ENCODE measurements at places on chromosomes 1 and 21.

GRCh38 chr1:71785450-71785849 lies 496.9 kb downstream of the NEGR1 start:
- no peak for DNase-seq

DNA sequence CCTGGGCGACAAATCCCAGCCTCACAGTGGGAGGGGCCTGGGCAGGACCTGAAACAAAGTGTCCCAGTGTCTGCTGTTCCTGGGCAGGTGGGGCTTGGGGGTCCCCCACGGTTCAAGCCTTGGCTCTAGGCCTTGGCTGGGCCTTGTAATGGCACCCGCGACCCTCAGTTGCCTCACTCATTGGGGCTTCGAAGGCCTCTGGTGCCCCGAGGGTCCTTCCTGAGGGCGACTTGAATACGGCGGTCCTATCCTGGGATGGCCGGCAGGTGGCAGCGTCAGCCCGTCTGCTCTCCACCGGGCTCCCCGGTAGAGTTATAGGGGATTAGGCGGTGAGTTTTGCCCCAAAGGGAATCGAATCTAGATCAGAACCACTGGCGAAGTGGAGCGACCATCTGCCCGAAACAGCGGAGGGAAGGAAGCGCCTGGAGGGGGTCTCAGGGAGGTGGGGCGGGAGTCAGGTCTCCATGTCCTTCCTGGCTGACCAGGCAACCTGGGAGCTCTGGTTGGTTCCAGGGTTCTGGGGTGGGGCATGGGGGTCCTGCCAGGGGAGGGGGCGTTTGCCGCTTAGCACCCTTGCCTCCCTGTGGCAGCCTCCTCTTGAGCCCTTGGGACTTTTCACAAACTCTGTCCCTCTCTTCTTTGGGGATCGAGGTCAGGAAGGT lies 2.1 kb upstream of the PEX10 start:
- DNase-seq = peak; percentile 51

DNA sequence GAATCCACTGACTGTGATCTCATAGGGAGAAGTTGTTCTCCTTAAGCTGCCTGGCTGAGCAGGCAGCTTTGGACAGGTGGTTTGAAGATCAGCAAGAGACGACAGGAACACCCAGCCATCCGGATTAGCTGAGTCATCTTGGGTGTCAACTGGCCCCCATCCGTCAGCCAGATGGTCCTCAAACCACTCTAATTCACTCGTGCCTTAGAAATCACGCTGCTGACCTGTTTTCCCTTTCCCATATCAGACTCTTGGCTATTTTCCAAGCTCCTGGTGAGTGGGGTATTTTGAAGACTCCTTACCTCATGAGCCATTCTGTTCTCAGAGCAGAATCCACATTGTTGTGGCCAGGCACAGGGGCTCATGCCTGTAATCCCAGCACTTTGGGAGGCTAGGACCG lies 149.1 kb upstream of the L1TD1 start:
- DNase-seq = no peak

DNA sequence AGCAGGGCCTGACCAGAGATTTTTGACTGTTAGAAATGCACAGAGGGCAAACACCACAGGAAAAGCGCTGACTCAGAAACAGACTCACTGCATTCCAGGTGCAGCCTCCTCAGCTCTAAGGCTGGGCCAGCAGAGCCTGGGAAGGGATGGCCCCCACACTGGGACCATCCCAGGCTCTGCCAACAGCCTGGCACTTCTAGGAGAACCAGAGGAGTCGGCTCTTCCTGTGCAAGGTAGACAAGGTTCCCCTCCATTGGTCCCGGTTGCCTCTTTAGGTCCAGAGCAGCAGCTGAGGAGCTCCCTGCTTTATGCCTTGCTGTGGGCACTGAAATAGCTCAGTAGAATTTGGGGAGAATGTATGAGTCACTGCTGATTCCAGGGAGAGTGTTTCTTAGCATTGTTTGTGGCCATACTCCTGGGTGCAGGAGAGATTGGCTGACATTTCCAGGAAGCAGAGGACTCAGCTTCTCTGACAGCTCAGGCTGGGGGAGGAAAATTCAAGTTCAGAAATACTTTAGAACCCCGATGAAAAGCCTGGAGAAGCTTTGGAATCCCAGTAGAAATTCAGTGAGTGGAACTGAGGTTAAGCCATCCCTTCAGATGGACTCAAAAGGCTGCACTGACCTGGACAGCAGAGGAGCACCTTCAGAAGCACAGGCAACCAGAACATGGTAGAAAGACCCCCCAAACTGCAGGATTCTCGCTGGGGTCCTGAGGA lies 19.7 kb downstream of the PRAMEF1 start:
- DNase-seq = no peak

GRCh38 chr1:76075877-76076276 lies 1.3 kb downstream of the ST6GALNAC3 start:
- DNase-seq = no peak

- no peak for DNase-seq
These were observed 134.4 kb upstream of the PTBP2 start for GRCh38 chr1:96587222-96587621.

Measured in activated gamma-delta T cell (primary cell).